ENCODE measurements at places on chromosomes 5 and 9.

DNA sequence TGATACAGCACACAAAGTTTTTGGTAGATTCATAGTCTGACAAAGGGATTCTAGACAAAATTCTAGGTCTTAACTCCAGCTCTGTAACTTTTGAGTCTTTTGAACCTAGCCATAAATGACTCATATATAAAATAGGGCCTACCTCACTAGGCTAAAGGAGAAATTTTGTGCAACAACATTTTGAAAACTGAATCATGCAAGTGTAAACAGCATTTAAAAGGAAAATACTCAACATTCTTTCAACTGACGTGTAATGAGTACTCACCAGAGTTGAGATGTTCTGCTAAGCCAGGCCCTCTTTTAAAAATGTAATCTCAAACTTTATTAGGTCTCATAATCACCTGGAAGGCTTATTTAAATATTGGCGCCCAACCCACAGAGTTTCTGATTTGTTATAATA, 113.2 kb downstream of the STK32A start:
- DNase-seq: no peak

DNA sequence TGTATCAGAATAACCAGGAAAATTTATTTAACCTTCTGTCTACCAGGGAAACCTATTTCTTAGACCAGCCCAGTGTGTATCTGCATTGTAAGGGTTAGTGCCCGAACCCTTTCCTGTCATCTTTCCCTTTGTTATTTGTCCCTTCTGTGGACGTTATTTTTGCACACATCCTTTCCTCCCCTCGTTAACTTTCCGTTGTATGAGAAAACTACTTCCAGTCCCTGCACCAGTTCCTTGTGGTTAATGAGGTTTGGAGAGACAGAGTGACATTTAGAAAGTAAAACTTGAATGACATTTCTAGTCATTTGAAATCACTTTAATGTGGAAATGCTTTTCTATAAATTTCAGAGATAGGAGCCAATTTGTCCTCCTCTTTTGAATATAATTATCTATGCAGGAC, 4.3 kb upstream of the IFNB1 start:
- no peak for DNase-seq

- no peak for DNase-seq
Measured at GRCh38 chr5:151097061-151097460, 16.2 kb upstream of the TNIP1 start.

- no peak for DNase-seq
Measured at GRCh38 chr5:80156156-80156555, 99.7 kb downstream of the SERINC5 start.

DNA sequence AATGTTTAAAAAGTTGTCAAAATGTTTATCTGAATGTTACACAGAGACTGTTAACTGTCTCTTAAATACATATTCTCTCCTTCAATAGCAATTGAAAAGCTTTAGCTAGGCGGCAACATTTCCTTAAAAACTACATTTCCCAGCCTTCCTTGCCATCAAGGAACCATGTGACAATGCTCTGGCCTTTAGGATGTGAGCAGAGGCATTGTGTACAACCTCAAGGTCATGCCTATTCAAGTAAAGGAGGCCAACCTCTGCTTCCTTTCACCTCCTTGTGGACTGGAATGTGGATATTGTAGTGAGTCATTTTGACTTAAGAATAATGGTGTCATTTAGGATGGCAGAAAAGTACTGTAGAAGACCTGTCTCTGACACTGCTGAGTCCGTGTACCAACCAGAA, 23.7 kb upstream of the MROH2B start:
- DNase-seq: no peak

- no peak for DNase-seq
Measured at GRCh38 chr5:171444582-171444981, 25.1 kb downstream of the FGF18 start.

DNA sequence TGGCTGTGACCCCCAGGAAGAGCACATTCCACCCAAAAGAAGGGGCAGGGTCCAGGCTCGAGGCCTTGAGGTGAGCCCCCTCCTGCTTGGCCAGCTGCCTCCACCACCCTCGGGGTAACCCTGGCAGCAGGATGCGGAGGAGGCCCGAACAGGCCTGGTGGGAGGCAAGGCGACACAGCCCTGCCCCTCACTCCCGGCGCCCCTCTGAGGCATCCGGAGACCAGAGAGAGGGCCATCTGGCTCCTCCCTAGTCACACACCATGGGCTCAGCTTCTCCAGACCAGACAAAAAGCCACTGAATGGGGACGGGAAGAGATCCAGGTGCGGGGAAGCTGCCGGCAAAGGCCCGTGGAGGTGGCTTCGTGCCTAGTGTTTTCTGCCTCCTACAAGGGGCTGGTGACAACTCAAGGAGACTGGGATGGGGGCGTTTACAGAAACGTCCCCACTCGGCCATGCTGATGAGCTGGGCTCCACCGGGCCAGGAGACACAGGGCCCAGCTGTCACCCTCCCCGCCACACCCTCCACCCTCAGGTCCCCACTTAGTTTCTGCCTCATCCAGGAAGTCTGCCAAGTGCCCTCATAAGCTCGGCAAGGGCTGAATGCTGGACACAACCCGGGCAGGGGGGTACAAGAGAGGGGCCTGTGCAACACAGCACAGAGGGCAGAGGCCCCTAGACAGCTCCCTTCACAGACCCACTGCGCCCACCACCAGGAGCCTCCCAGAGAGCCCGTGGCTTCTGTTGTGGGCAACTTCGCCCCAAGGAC, 41.9 kb downstream of the NACC2 start:
- DNase-seq: no peak

- no peak for DNase-seq
Measured at GRCh38 chr9:110659891-110660541, 8.6 kb upstream of the MUSK start.

- DNase-seq: no peak
Measured at GRCh38 chr9:114151426-114151956, 3.8 kb upstream of the COL27A1 start.

- no peak for DNase-seq
Measured at GRCh38 chr5:173704615-173705511, 88.4 kb upstream of the BOD1 start.

DNA sequence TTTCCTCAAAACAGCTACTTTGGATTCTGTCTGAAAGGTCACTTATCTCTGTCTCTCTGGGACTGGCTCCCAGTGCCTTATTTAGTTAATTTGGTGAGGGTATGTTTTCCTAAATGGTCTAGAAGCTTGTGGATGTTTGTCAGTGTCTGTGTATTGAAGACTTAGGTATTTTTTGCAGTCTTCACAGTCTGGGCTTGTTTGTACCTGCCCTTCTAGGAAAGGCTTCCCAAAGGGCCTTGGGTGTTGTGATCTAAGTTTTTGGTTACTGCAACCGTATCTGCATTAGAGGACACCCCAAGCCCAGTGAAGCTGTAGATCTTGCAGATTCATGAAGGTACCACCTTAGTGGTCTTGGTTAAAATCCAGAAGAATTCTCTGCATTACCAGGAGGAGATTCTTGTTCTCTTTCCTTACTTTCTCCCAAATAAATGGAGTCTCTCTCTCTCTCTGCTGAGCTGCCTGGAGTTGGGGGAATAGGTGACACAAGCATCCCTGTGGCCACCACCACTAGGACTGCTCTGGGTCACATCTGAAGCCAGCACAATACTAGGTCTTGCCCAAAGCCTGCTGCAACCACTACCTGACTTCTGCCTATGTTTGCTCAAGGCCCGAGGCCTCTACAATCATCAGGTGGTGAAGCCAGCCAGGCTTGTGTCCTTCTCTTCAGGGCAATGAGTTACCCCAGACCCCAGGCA, 17.8 kb upstream of the CCNB1 start:
- no peak for DNase-seq

DNA sequence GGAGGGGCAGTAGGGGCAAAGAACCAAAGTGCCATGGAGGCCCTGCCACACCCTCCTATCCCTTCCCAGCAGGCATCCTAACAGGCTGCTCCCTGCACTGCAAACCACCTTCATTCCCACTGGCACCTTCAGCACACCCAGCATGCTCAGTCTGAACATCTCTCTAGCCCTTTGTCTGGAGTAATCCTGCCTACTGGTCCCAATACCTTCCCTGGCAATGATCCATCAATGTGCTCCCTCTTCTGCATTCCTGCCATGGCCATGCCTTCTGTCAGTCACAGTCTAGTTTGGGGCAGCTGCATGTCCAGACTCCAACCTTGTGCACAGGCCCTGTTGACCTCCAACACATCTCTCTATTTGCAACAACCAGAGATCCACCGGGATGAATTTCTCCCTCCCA, 4.9 kb downstream of the MACROH2A1 start:
- no peak for DNase-seq

- DNase-seq: no peak
Measured at GRCh38 chr9:135827301-135827700, 80.0 kb downstream of the CAMSAP1 start.

GRCh38 chr5:153888781-153889180, 149.9 kb downstream of the FAM114A2 start:
- no peak for DNase-seq

DNA sequence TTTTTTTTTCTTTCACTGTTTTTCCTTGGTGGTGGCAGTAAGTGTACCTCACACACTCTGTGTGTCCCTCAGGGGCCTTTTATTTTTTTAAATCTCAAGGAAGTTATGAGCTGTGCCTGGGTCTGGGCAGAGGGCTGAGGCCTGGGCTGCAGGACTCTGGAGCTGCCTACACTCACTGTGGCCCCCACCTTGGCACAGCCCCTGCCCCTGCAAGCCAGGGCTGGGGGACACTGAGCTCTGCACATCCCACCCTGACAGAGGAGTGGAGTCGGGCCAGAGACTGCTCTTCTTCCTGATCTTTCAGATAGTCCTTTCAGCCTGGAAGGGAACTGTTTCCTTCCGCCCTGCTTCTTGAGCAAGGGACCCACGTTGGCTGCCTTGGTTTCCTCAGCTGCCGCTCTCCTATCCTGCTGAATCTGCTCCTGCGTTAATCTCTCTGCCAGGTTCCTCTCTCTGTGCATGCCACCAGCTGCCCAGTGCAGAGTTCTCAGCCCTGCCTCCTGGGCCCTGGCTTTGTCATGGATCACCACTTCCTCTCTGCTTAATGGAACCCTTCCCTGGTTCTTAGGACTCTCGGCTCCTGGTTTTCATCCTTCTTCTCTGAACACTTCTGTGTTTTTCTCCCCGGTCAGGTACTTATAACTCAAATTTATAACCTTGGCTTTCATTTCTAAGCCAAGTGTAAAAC, 502.3 kb downstream of the DIRAS2 start:
- DNase-seq: no peak

- no peak for DNase-seq
Measured at GRCh38 chr5:139222346-139222745, 24.2 kb upstream of the SIL1 start.

- no peak for DNase-seq
Measured at GRCh38 chr9:99750526-99750925, 71.2 kb upstream of the NR4A3 start.

DNA sequence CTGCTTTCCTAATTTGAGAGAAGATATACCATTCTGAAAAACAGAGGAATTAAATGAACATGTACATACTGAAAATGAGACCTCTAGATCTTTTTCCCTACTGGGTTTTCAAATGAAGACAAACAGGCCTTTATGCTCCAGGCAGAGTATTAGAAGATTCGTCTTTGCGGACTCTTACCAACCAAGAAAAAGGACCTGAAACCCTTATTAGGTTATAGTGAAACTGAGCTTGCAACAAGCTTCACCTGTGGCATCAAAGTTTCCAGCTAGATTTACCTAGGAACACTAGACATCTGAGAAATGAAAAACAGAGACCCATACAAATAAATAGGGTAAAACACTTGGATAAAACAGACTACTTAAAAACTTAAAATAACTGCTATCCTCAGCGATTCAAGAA, 46.3 kb downstream of the SMIM15 start:
- no peak for DNase-seq

GRCh38 chr5:132669966-132670882, 3.6 kb upstream of the IL4 start:
- no peak for DNase-seq

GRCh38 chr9:130937146-130938076, 1.6 kb downstream of the FIBCD1 start:
- DNase-seq: no peak

DNA sequence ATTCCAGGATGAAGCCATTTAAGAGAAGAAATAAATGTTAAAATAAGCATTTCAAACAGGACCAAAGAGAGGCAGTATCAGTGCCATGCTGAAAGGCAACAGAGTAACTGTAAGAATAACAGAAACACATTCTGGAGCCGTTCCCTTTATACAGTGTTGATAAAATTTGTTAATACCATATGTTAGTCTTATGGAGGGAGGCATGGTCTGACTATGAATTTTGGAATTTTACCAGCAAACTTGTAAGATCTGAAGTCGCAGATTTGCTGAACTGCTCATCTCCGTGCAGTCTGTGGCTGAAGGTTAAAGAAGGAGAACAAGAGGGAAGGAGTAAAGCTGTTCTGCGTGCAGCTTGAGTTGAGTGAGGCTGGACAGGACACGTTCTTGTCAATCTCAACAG, 508.4 kb downstream of the NFIB start:
- DNase-seq: no peak

GRCh38 chr9:105039175-105039799, 111.3 kb upstream of the ABCA1 start:
- no peak for DNase-seq

DNA sequence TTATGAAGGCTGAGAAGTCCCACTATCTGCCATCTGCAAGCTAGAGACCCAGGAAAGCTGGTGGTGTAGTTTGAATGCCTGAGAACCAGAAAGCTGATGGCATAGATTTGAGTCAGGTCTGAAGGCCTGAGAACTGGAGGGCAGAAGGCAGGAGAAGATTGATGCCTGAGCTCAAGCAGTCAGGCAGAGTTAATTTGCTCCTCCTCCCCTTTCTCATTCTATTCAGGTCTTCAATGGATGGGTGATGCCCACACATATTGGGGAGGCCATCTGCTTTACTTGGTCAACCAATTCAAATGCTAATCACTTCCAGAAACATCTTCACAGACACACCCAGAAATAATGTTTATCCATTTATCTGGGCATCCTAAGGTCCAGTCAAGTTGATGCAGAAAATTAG, 87.6 kb upstream of the CPLX2 start:
- no peak for DNase-seq

GRCh38 chr5:23740029-23740428, 232.6 kb downstream of the PRDM9 start:
- DNase-seq: no peak

- no peak for DNase-seq
Measured at GRCh38 chr5:56202483-56202882, 30.6 kb downstream of the ANKRD55 start.

- DNase-seq: no peak
Measured at GRCh38 chr5:9658706-9659105, 28.6 kb upstream of the TAS2R1 start.

- DNase-seq: no peak
Measured at GRCh38 chr9:107971241-107971640, 481.7 kb upstream of the KLF4 start.

- DNase-seq: no peak
Measured at GRCh38 chr5:150137168-150137957, 18.3 kb downstream of the PDGFRB start.

DNA sequence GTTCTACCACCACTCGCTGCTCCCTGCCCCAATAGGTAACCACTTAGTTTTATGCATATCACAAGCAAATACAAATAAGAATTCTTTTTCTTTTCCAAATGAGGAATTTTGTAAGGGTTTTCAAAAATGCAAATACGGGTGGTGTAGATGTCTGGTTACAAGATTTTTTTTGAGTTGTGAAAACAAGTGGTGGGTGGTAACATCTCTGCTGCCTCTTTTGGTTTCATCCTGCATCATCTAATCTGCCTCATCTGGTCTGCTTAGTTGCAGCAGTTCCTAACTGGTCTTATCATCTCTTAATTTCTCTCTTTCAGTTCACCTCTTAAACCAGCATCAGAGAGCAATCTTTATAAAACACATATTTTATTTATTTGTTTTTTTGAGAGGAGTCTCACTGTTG, 5.3 kb downstream of the NFX1 start:
- DNase-seq: no peak
